Cortex of kidney (tissue), 1 donor: ENCODE measurements at places on chromosomes 13 and 19.

- DNase-seq, result no peak
These were observed 1.1 kb downstream of the ARHGAP35 start for GRCh38 chr19:46861691-46862502.

DNA sequence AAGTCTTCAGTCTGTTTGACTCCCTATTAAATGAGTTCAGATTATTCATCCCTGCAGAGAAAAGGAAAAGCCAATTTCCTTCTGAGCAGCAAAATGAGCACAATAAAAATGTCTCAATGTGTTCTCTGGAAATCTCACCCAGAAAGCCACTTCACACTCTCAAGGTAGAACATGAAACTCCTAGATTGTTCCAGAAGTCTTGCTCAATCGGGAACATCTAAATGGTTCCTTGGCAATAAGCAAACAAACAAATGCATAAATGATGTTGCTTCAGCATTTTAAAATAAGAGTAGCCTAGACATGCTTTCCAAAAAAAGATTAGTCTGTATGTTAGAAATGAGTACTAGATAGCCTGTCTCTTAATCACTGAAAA lies 59.7 kb upstream of the TNFRSF19 start:
- no peak for DNase-seq

GRCh38 chr13:76293346-76293745 lies 592.9 kb downstream of the KCTD12 start:
- no peak for DNase-seq

- no peak for DNase-seq
These were observed at the start of gene GEMIN7 for GRCh38 chr19:45079063-45079910. Gene GEMIN7 (plus strand): TSS chr19:45079260. CDS start chr19:45090115, 10,855 bp downstream.

DNA sequence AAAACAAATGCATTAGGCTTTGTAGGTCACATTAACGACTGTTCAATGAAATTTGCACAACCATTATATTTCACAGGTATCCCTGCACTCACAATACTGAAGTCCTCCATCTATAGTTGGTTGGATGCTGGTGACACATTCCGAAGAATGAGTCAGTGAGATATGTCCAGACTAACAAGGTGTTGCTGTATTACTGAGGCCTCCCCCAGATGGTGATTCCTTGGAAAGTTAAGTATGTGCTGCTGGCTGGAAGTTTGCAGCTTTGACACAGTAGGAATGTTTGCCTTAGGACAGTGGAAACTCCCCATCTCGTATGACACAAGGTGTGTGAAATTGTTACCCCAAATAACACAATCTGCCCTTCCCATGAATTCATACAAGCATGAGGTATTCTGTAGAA lies 46.6 kb downstream of the FGF14 start:
- no peak for DNase-seq

GRCh38 chr19:32287086-32287485 lies 58.3 kb upstream of the ZNF507 start:
- no peak for DNase-seq

DNA sequence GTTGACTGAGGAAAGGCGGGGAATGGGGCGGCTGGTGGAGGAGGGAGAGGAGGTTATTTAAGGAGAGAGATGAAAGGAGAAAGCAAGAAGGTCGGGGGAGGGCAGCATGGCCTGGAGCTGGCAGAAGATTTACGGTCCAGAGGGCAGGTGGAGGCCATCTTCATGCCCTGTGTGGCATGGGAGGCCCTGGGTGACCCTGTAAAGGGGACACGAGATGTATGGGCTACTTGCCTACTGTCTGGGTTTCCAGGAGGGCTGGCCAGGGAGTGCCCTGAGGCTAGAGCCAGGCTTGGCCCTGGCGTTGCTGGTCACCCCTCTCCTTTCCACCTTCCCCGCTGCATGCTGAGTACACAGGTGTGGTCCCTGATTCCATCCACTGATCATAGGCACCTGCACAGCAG lies 6.1 kb downstream of the WTIP start:
- DNase-seq, result no peak

DNA sequence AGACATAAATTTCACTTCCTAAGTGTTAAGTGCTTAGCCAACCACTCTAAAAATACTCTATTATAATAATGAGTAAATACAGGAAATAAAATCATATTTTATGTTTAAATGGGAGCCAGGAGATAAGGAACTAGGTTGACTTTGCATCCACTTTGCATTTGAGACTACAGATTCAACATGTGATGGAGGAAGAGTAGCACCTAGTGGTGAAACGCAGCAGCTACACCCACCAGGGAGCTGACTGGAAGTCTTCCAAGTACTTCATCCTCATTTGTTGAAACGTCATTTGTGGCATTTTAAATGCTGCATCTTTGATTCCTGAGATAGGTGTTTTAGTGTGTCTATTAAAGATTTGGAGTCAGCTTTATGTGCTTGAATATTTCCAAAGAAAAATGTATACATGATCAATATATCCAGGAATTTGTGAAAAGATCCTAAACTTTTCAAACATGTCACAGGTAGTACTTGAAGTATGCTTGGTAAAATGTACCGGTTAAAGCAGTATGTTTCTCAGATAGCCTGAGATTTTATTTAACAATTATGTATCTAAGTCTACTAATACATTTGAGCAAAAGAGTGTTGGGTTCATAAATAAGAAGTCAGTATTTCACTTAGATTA lies 17.4 kb upstream of the KCTD12 start:
- no peak for DNase-seq

- no peak for DNase-seq
These were observed 638 bp downstream of the USPL1 start for GRCh38 chr13:30618186-30618929.

DNA sequence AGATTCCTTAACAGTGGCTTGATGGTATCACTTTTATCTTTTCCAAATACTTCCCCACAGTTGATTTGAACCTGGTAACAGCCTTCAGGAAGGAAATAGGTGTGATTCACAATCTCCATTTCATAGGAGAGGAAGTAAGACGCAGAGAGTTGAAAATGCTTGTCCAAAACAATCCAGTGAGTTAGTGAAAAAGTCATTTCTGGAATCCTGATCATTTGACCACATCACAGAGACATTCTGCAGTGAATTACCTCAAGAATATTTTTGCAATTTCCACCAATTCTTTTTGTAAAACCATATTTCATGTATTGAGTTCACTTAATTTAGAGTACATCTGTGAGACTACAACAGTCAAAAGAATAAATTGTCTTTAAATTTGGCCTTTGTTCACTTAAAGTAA lies 292.8 kb downstream of the DCLK1 start:
- no peak for DNase-seq

DNA sequence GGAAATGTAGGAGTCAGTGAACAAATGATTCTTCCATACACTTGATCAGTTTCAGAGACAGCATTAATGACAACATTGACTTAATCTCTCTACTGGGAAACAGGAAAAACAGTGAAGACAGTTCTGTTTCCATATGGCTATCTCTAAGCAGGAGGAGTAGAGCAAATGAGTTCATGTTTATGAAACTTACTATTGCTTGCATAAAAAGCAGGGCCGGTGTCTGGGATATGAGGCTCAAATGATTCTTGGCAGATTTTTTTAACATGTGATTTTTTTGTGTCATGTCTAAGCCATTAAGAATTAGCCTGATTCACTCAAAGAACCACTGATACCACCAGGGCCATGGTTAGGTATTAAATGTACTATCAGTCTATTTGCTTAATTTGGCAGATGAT lies 141.9 kb downstream of the SLC7A1 start:
- DNase-seq, result no peak

GRCh38 chr13:94079876-94080275 lies 399.6 kb downstream of the DCT start:
- no peak for DNase-seq

DNA sequence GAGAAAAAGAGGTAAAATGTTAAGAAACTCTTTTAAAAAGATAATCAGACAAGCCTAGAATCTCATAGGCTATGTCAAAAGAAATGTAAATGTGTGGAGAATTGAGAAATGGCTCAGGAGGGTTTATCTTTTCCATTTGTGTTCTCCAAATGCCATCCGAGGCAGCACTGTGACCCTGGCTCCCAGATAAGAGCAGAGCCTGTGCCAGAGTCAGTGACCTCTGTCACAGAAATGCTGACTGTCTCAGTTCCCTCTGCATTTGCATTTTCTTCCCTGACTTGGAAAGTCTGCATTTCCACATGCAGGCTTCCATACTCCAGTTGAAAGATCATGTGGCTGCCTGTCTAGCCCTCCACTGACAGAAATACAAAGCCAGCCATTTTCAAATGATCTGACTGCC lies 42.0 kb downstream of the SERTM1 start:
- DNase-seq, result no peak

GRCh38 chr19:38303517-38304351 lies at the start of gene C19orf33:
Gene C19orf33 (plus strand): TSS chr19:38304251. CDS start chr19:38304262, 11 bp downstream.
- DNase-seq, result no peak

GRCh38 chr19:920051-920864 lies 3.1 kb downstream of the KISS1R start:
- no peak for DNase-seq

- DNase-seq, result no peak
These were observed 8.6 kb upstream of the HIPK4 start for GRCh38 chr19:40398417-40399131.
